ENCODE measurements at places on chromosomes 7 and 10.

DNA sequence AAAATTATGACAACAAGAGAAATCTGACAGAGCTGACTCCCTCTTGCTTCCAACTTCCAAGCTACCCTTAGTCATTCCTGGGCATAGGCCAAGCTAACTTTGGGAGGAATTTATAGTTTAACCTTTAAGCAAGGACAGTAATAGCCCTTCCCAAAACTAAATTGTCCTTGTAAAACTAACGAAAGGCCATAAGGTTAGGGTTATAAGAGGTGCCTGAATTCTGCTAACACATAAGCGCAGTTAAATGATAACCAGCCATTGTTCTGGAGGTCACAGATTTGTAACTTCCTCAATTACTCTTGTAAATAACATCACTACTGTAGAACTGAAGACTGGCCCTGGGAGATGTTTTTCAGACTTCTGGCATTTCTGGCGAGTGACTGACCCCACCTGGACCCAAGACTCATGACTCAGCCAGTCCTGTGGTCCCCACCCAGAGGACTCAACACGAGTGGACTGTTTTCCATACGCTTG lies 481.2 kb downstream of the KCNMA1 start:
- DNase-seq, result no peak

DNA sequence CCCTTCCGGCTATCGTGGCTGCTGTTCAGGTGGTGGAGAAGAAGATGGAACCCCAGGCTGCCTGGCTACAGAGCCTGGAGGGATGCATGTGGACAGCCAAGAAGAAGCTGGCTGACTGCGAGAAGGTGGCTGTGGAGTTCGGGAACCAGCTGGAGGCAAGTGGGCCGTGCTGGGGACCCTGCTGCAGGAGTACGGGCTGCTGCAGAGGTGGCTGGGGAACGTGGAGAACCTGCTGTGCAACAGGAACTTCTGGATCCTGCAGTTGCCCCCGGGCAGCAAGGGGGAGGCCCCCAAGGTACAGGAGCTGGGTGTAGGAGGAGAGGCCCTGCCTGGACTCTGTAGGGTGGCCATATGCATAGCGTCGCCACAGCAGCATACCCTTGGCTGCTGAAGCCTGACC lies 25.6 kb downstream of the ZNF783 start:
- no peak for DNase-seq

- DNase-seq, result no peak
Measured at GRCh38 chr10:127563718-127564553, 14.8 kb downstream of the NPS start.

DNA sequence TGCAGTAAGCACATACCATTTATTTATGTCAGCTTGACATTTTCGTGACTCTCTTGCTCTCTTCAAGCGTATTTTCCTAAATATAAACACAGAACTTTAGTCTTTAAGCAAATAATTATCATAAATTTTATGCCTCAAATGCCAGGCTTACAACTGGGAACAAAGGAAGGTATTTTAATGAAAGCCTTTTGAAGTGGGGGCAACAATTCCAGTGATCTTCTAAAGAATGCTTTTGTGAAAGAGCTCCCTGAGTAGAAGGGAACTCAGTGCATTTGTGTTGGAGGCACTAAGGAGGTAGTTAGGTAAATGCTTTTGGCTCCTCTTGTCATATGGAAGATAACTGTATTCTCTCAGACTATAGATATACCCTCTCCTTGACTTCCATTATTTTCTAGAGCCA lies 104.9 kb downstream of the VPS50 start:
- DNase-seq, result no peak

DNA sequence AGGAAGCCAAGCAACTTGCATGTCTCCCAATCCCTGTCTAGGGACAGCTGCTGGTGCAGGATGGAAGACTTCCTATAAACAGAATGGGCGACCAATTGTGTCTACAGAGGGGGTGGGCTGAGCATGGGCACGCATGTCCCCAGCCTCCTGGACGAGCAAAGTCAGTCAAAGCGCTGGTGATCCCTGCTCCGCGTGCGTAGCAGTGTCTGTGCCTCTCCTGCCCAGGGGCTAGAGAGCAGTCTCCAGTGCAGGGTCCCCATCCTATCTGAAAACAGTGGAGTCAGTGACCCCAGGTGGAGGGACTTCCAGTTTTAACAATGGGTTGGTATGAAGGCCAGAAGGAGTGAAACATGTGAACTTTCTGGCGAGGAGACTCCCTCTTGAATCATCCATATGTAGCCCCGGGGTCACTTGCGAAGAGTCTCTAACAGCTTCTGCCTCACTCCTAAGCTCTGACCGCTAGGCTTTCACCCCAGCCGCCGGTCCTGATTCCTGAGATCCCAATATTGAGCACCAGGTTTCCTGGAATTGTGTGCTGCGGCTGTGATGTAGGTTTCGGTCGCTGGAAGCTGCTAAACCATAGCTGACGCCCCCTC lies 714 bp upstream of the CASP2 start:
- DNase-seq, result no peak

GRCh38 chr10:65416094-65416493 lies 1509.7 kb upstream of the LRRTM3 start:
- DNase-seq, result no peak

GRCh38 chr10:101775273-101776160 lies at the start of gene FGF8:
FGF8 (minus strand) TSS chr10:101776114; CDS start chr10:101775900, 214 bp downstream.
- DNase-seq, result no peak

DNA sequence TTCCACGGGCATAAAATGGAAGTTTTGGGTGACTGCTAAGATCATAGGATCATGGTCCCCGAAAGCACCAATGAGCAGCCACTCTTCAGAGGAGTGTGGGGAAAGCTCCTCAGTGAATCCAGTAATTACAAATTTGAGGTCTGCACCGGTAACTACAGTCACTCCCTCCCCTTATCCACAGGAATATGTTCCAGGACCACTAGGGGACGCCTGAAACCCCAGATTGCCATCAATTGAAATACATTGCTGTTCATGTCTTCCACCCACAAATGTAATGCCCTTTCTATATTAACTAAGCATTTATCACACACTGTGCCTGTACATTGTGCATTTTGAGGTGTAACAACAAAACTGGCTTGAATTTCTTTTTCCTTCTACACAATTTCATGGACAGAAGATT lies 447.9 kb upstream of the PFKP start:
- no peak for DNase-seq

DNA sequence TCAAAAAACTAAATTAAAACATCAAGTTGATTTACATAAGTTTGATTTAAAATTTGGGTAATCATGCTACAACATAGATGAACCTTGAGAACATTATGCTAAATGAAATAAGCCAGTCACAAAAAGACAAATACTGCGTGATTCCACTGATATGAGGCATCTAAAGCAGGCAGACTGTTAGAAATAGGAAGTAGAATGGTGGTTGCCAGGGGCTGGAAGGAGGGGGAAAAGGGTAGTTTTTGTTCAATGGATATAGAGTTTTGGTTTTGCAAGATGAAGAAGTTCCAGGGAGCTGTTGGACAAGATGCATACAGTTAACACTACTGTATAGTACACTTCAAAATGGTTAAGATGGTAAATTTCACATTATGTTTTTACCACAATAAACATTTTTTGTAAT lies 45.0 kb upstream of the IFRD1 start:
- DNase-seq, result no peak

GRCh38 chr7:129578829-129579228 lies 32.7 kb upstream of the NRF1 start:
- no peak for DNase-seq
